ENCODE measurements at places on chromosomes 7 and 10.

DNA sequence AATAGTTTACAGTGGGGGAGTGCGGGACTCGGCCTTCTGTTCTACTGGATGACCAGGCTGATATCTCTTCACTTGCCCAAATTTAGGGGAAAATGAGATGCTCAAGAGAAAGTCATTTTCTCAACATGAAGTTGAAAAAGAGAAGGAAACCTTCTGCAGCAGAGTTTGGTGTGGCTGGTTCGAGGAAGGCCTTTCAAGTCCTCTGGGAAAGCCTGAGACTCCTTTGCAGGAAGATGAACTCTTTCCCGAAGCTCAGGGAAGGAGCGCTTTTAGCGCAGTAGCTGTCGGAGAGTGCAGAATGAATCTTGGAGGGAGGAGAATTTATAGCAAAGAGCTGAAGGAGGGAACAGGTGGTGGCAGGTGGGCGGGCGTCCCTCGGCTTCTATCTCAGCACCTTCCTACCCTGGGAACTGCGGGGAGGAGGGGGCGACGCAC lies at the start of gene ATOH7:
TSS of gene ATOH7 (minus strand) at position 297 of the 435 bp plus-strand sequence. CDS start 436 bp downstream, outside the sequence.
- no peak for DNase-seq

DNA sequence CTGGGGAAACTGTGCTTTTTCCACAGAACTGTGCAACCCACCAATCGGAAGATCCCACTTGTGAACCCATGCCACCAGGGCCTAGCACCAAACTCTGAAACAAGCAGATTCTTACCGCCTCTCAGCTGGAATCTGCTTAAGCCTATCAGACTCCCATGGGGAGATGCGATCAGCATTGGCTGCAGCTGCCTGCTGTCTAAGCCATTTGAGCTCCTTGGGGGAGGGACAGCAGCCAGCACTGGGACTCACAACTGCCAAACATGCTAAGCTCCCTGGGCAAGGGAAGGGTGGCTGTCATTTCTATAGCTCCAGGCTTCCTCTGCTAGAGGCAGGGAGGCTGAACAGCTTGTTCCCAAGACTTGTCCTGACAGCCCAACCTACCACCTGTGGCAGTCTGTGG lies 283.8 kb downstream of the CDK14 start:
- no peak for DNase-seq

DNA sequence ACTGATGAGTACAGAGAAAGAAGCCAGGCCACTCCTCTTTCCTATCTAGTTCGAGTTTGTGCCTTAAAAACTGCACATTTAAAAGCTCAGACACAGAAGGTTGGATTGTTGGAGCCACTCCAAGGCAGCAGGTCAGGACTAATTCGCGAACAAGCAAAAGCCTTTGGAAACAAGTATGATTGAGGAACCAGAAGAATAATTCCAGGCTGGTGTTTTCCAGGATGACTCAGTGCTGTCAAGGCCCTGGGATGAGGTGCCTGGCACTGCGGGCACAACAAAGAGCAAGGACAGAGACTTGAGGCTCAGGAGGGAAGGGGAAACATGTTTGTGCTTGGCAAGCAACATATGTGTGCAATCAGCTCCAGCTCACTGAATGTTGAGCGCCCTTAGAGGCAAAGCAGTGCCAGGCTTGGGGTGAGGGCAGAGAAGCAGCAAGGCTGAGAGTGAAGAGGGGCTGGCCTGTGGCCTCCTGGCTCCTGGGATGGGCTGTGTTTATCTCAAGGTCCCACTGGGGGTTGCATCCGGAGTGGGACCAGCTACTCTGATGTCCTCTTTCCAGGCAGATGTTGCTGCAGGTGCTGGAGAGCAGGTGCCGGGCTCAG lies 44.1 kb downstream of the VSTM4 start:
- no peak for DNase-seq

DNA sequence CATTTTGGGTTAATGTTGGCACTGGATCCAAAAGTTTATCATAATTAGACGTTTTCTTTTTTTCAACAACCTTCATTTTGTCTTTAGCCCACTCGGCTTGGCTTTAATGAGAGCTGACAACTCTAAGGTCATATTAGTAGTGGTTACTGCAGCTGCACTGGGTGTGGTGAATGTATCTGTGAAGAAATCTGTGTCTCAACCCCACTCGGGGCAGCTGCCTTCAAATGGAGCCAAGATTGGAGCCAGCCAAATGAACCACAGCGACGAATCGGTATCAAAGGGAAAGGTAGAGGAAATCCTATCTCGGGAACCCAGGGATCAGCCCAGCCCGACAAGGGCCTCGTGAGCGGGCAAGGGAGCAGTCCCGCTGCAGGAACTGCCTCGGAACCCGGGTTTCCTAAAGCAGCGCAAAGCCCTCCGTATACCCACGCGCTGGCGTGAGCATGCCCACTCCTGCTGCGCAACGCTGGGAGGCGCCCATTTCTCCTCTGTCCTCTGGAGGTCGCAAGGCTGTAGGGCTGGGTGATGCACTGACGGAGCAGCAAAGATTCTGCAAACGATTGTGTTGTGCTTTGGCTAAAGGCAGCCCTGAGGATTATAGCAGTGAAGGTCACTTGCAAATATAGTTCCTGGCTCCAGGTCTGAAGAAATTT lies 98.7 kb upstream of the MBL2 start:
- no peak for DNase-seq

GRCh38 chr10:114306116-114306973 lies 67.3 kb downstream of the VWA2 start:
- no peak for DNase-seq

GRCh38 chr10:69736886-69737641 lies 64.6 kb upstream of the COL13A1 start:
- DNase-seq: no peak

GRCh38 chr10:4790045-4790444 lies 36.0 kb upstream of the AKR1E2 start:
- no peak for DNase-seq

DNA sequence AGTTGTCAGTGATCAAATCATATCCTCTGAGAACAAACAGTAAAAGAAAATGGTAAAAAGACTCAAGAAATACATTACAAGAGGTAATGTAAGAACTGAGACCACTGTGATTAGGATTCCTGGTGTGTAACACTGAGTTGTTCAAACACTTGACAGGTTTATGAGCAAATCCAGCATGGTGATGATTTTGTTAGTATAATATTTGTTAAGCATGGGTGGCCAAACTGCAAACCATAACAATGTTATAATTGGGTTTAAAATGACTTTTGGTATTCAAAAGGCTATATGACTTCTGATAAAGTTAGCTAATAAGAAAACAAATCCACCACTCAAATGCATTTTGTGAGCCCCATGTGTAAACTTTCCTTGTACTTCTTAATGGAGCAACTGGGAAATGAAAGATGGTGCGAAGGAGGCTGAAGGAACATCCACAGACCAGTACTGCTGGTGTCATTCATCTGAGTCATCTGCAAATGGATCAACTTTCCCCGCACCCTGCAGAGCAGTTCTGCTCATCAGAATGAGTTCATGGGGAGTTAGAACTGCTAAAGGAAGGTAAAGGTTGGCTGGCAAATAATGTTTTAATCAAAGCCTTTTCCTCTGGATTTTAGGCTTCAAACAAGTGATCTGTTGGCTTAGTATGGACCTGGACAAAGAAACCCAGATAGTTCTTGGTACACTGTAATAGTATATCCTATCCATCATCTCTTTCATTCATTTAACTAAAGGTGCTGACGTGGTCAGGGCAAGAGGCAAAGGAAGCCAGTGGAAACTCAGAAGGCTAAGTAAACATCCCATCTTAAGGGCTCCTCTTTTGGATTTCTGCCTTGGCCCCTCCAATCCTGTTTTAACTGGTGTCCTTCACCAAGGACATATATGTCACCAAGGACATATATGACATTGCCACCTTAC lies 45.0 kb downstream of the AFAP1L2 start:
- DNase-seq: no peak

DNA sequence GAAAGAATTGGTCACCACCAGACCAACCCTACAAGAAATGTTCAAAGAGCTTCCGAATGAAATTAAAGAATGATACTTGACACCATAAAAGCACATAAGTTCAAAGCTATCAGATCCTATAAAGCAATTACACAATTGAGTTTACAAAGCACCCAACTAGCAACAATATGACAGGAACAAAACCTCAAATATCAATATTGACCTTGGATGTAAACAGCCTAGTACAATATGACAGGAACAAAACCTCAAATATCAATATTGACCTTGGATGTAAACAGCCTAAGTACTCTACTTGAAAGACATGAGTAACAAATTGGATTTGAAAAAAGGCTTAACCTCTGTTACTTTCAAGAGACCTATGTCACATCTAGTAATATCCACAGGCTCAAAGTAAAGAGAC lies 1201.4 kb downstream of the XPNPEP1 start:
- no peak for DNase-seq

- no peak for DNase-seq
Measured at GRCh38 chr10:129579228-129579627, 112.2 kb downstream of the MGMT start.

DNA sequence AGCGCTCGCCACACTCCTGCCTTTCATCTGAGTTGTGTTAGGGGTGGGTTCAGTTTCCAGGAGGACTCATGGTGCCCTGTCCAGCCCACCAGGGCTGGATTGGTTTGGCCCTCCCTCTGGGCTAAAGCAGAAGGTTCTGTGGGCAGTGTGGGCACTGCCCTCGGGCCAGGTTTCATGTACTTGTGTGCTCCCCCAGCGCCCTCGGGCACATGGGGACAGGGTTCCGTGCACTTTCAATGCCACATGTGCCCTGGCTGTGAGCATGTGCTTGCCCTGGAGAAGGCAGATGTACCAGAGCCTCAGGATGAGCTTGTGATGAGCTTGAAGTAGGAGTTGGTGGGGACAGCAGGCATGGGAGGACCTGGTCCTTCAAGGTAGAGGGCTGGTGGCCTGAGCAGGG lies 35.6 kb upstream of the ZNF716 start:
- no peak for DNase-seq

GRCh38 chr10:113095419-113096127 lies 145.5 kb downstream of the TCF7L2 start:
- DNase-seq: no peak

Measured in NAMALWA (cell line).